BE2C (cell line): ENCODE measurements at places on chromosomes 1 and 21.

- peak; percentile 83 for DNase-seq
Observed at GRCh38 chr1:148264374-148265276, 112.5 kb upstream of the NBPF11 start.

GRCh38 chr1:95034506-95034905 is 38.2 kb downstream of the ALG14 start:
- DNase-seq: no peak

- DNase-seq: no peak
Observed at GRCh38 chr1:234768569-234769283, 158.7 kb upstream of the IRF2BP2 start.

GRCh38 chr21:46097336-46098293 is at the start of gene COL6A2:
Gene COL6A2 (plus strand): TSS chr21:46098112.
- peak; percentile 71 for DNase-seq

GRCh38 chr1:239353536-239353935 is 32.8 kb upstream of the CHRM3 start:
- DNase-seq: no peak

- no peak for DNase-seq
Observed at GRCh38 chr1:206540044-206540780, 32.9 kb downstream of the RASSF5 start.

DNA sequence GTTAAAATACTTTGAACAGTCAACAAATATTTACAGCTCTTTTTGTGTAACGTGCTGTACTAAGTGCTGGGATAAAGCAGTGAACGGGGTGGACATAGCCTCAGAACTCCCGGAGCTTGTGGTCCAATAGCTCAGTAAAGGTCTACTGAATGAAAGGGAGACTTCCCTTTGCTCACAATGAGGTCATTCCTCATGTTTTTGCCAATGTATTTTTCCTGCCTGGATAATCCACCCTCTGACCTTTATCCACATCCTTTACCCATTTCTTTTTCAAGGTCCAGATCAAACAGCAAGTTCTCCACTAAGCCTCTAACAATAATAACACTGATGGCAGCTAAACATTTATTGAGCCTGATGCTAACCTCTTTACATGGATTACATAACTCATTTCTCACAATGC is 55.9 kb downstream of the LEPR start:
- no peak for DNase-seq

GRCh38 chr1:153774780-153775457 is at the start of gene SLC27A3:
Gene SLC27A3 (plus strand): TSS chr1:153775407. CDS start chr1:153775498, 91 bp downstream.
- DNase-seq: peak; percentile 62

GRCh38 chr1:151819976-151820623 is 11.5 kb downstream of the RORC start:
- DNase-seq: no peak

GRCh38 chr1:155131856-155132255 is 3.8 kb upstream of the SLC50A1 start:
- no peak for DNase-seq

DNA sequence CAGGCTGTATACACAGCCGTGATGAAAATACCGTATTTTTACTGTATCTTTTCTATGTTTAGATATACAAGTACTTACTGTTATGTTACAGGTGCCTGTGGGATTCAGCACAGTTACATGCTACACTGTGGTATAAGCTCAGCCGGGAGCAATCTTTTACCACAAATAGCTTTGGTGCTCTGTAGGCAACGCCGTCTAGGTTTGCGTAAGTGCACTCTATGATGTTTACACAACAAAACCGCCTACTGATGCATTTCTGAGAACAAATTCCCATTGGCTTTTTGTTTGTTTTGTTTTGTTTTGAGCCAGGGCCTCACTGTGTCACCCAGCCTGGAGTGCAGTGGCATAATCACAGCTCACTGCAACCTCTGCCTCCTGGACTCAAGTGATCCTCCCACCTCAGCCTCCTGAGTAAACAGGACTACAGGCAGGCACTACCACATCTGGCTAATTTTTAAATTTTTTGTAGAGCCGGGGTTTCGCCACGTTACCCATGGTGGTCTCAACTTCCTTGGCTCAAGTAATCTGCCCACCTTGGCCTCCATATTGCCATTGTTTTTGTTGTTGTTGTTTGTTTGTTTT is 81.0 kb downstream of the SCCPDH start:
- DNase-seq: no peak

DNA sequence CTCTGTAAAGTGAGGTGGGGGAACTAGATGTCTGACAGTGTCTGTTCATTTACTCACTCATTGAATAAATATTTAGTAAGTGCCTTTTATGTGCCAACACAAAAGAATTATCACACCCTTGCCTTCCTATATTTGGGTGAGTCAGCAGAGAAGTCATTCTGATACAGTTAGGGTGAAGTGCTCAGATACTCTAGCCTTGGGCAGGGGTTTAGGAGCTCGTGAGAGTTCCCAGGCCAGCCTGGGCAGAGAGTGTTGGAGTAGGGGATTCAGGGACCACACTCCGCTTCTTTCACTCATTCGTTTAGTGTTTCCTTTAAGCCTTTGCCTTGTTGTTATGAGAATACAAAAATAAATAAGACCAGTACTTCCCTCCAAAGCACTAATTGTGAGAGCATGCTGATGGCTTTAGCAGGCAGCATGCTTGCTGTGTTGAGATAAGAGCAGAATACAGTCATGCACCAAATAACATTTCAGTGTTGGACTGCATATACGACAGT is 83.9 kb downstream of the DYRK1A start:
- DNase-seq: no peak

DNA sequence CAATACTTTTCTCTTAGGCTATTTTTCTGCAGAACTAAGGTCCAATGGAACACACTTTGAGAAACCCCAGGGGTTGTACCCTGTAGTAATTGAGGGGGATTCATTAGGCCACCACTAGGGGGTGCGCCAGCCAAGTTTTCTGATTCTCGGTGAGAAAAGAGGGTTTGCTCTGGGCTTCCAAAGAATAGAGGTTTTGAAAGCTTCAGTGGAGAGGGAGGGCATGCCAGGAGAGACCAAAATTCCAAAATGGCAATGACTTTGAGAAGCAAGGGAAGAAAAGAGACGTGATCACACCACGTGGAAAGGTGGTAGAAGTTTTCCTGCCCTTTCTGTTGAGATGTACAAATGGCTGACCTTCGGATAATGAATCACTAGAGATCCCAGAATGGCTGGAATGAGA is 323.3 kb downstream of the RPS6KC1 start:
- DNase-seq: peak; percentile 85

DNA sequence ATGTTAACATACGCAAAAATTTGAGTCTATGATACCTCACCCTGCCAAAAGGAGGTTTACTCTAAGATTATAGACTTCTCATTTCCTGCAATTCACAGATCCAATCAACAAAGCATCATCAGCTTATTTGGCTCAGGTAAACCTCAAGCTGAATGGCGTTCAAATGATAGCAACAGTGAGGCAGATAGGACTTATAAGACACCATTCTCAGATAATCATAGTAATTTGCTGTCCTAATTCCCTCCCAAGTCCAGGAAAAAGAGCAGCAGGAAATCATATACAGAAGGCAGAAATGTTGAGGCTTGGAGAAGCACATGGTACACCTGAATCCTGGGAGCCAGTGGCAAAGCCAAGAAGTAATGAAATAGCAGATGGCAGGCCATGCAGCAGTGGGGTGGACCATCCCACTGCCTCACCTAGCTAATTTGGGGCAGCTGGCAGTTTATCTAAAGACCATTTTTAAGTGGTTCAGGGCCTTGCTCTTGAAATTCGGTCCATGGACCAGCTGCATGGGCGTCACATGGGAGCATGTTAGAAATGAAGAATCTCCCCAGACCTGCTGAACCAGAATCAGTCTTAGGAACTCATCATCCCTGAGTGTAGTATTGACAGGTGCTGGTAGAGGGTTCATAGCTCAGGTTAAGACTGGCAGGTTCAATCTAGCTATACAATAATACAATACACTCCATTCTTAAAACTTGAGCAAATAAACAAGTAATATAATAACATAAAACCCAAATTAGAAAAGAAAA is 57.7 kb downstream of the ASTN1 start:
- no peak for DNase-seq

GRCh38 chr1:248788327-248788726 is 32.8 kb upstream of the LYPD8 start:
- no peak for DNase-seq

- no peak for DNase-seq
Observed at GRCh38 chr1:204307334-204307883, 52.3 kb downstream of the PLEKHA6 start.

DNA sequence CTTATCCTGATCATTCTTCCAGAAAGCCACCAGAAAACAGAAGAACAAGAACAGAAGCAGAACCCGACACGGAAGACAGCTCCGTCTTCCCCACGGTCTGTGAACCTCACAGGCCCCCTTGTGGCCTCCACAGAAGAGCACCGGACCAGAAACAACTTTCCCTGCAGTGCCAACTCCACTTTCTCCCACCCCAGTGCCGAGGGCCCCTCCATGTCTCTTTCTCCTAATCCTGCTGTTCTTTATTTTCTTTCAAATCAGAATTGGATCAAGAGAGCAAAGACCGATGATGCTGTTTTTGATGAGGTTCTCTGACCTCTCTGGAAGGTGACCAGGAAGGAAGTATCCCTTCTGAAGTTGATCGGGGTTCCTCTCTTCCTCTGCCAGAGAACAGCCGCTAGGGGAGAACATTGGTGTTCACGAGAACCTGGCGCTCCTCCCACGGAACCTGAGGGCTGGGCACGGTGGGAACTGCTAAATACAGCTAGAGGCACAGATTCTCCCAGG is 58.9 kb upstream of the CTTNBP2NL start:
- DNase-seq: peak; percentile 42

DNA sequence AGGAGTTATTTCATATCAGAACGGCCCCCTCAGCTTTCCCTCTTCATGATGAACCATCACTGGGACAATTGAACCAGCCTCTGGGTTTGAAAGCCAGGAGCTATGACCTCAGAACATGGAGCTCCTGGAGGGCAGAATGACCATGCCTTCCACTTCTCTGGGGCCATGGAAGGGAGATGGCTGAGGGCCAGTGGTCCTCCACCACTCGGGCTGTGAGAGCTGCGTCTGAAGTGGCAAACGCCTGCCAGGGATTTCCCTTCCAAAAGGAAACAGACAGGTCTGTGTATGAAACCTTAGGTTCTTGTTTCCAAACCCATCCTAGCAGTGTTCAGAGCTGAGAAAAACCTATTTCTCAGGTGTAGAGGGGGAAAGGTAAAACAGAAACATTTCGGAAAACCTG is 22.5 kb downstream of the PKP1 start:
- DNase-seq: no peak

DNA sequence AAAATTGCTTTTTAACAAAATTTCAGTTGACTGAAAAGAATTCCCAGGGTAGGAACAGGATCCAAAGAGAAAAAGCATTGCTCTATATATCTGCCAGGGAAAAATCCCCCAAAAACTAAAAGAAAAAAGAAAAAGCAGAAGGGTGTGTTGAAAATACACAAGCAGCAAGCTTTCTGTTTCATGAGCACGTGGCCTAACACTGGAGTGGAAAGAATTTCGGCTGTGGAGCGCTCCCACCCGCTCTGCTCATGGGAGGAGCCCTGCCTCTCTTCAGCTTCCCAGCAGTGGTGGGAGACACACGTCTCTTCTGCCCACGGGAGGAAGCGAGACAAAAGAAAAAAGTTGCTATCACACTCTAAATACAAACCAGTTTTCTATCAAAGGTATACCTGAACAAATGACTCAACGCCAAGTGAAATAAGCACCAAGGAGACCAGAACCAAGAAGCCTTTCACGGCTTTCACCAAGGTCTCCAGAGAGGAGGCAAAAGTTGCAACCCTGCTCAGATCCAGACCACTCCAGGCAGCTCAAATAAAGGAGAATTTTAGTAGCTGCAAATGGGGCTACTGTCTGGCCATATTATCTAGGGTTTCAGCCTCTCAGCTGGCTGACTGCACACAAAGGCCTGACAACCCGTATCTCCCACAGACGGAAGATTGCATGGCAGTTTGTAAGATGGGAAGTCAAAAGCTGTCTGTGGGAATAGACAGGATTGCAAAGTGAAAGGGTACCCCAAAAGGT is 29.5 kb upstream of the ZNF496 start:
- DNase-seq: no peak

DNA sequence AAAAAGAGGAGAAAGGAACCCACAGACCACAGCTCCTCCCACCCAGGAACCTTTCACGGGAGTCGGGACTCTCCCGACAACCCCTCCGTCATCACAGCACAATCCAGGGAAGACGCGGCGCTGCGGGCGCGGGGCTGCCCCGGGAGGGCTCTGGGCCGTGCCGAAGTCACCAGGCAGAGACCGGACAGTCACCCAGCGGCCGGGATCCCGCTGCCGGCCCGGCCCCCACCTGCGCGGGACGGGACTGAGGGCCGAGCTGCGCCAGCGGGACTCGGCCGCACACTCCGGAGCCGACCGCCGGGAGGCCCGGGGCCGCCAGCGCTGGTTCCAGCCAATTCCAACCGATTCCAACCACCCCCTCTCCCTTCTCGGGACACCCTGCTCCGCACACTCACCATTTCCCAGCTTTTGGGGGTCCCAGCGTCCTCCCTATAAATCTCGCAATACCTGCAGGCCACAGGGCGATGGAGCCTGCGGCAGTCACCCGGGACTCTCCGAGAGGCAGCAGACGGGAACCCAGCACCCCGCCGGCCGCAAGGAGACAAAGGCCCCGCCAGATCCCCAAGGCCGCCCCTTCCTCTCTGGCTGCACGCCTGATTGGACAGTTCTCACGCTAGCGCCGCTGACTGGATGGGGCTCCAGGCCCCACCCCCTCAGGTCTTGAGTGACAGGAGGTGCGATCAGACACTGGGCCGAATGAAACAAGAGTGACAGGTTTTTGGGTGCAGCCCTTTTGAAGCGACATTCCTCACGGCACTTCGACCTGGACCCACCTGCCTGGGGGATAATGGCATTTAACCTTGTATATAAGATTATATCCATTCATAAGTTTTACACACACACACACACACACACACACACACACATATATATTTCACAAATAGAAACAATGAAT is at the start of gene ZNF695:
Gene ZNF695, minus strand, starts transcription at position 547 of the 895 bp plus-strand sequence. Its CDS starts 149 bp downstream, at position 398.
- DNase-seq: peak; percentile 98

DNA sequence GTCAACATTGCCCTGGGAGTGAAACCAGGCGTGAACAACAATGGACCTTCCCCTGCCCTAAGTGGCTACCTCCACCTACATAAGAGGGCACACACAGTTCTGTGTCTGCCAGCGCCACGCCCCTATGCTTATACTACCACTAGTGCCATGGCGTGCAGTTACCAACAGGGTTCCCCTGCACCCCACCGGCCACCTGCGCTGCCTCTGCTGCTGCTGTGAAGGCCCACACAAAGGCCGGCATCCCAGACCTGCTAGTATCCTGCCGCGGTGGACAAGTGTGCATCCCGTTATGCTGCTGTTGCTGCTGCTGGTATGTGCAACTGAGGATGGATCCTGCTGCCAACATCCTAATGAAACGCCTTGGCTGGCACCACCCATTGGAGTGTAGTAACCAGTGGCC is 75.7 kb downstream of the INTS7 start:
- no peak for DNase-seq

- DNase-seq: no peak
Observed at GRCh38 chr1:206464456-206464964, 5.8 kb upstream of the IKBKE start.

DNA sequence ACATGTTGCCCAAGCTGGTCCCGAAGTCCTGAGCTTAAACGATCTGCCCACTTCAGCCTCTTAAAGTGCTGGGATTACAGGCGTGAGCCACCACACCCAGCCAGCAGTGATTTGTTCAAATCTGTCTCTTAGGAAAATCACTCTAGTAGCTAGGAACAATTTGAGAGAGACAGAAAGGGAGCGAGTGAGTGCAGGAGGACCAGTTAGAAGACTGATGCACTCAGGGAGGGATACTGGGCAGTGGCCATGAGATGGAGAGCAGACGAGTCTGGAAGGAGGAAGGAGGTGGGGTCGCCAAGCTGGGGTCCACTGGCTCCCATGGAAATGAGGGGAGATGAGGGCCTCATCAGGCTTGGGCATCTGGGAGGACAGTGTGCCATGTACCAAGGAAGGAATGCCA is 23.6 kb upstream of the SSBP3 start:
- DNase-seq: no peak
